Activated CD4-positive, alpha-beta T cell treated with anti-CD3 and anti-CD28 coated beads, Interleukin-2, amount 10 ng/mL, durations not matched to agents 7 days and 5 days (primary cell): ENCODE measurements at places on chromosomes 6 and 20. TPM values are rescaled to one million over a fixed set of nuclear protein-coding genes. Genes with fewer than 3 reads are reported as not detected.

GRCh38 chr6:119479860-119480655 is 130.5 kb upstream of the MAN1A1 start:
- peaks cover 3% of the 10 kb centered on the region for H3K4me1 ChIP-seq
- no peak for DNase-seq
- H3K4me3 ChIP-seq = no peak overlapping the region
- H3K27me3 ChIP-seq = peaks cover 11% of the 10 kb centered on the region
- no peaks in the 10 kb centered on the region for H3K36me3 ChIP-seq
- no peak overlapping the region for H3K27ac ChIP-seq

GRCh38 chr6:125537090-125537489 is 212.3 kb upstream of the HEY2 start:
- no peak overlapping the region for H3K27ac ChIP-seq
- H3K36me3 ChIP-seq = no peaks in the 10 kb centered on the region
- peaks cover 1% of the 10 kb centered on the region for H3K4me1 ChIP-seq
- no peak overlapping the region for H3K4me3 ChIP-seq
- DNase-seq = no peak

DNA sequence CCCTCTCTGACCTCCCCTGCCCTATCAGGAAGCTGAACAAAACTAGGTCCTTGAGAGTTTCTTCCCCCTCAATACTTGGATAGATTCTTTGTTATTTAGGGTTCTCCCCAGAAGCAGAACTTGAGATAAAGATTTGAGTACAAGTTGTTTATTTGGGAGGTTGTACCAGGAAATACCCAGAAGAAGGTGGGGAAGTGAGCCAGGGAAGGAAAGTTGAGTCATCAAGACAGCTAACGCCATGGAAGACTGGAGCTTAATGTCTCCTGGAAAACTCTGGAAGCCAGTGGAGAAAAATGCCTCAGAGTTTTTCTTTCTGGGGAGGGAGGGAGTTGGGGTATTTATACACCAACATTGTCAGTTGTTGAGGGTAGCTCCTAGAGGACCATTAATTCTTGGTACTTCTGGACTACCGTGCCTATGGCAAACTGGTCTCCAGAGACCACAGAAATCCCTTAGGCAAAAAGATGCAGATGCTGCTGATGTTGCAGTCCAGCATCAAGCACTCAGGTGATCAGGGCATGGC is 102.6 kb upstream of the ZFP64 start:
- H3K27me3 ChIP-seq = peaks cover 2% of the 10 kb centered on the region
- no peak for DNase-seq
- peaks cover under 1% of the 10 kb centered on the region for H3K4me1 ChIP-seq
- no peak overlapping the region for H3K4me3 ChIP-seq
- no peak overlapping the region for H3K27ac ChIP-seq
- H3K36me3 ChIP-seq = no peaks in the 10 kb centered on the region

The CDH4 gene
- not detected for total RNA-seq

The SLC4A11 gene
- 0.77 TPM for total RNA-seq

The PRPH2 gene
- not detected for total RNA-seq

GRCh38 chr6:73558624-73559398 is 38.0 kb upstream of the EEF1A1 start:
- peaks cover 6% of the 10 kb centered on the region for H3K4me1 ChIP-seq
- H3K27ac ChIP-seq = no peak overlapping the region
- no peak for DNase-seq
- no peaks in the 10 kb centered on the region for H3K27me3 ChIP-seq
- H3K4me3 ChIP-seq = no peak overlapping the region

The ACTL10 gene
- total RNA-seq = 4.1 TPM

GRCh38 chr20:36314734-36315544 is 8.8 kb downstream of the DLGAP4 start:
- DNase-seq = no peak
- H3K4me1 ChIP-seq = no peaks in the 10 kb centered on the region
- H3K27ac ChIP-seq = no peak overlapping the region
- no peaks in the 10 kb centered on the region for H3K36me3 ChIP-seq
- no peak overlapping the region for H3K4me3 ChIP-seq

The BHLHE23 gene
- total RNA-seq = not detected

DNA sequence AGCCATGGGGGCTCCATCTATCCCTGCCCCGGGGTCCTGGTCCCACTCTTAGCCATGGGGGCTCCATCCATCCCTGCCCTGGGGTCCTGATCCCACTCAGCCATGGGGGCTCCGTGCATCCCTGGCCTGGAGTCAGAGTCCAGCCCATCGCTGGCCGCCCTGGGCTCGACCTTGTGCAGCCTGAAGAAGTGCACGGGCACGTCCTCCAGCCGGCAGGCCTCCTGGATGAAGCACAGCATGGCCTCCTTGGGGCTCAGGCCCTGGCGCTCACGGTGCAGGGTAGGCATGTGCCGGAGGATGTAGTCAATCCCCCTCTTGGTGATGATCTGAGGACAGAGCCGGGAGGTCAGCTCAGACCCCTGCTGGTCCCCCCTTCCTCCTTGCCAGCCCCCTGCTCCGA is 15.6 kb downstream of the FRMD1 start:
- H3K27ac ChIP-seq = no peak overlapping the region
- no peak for DNase-seq
- H3K27me3 ChIP-seq = no peaks in the 10 kb centered on the region
- H3K4me3 ChIP-seq = no peak overlapping the region
- H3K36me3 ChIP-seq = no peaks in the 10 kb centered on the region

The PXDC1 gene
- total RNA-seq = not detected

DNA sequence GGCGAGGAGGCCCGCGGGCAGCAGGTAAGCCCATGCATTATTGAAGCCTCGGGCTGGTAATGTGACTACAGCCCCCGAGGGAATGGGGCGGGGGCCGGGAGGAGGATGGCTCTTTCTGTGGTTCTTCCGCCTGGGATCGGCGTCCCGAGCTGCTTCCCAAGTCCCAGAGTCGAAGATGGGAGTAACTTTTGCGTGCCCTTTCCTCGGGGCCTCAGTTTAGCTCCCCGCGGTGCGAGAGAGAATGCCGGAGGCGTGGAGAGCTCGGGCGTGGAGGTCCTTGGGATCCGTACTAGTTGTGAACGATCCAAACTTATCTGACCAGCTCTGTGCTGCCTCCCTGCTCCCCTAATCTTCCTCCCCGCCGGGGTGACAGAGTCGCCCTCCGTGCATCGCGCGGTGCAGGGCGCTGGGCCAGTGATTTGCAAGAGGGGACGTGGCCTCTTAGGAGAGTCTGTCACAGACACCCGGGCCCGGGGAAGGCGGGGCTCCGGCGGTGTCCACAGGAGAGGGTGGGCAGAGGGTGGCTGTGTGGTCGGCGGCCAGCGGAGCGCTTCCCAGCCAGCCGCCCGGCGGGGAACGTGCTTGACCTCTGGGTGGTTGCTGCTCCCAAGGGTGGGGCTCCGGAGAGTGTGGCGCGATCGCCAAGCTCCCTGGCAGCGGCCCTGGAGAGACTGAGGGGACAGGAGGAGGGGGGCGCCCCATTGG is 815 bp downstream of the UTRN start:
- peak overlapping the region; percentile 64 for H3K27ac ChIP-seq
- peaks cover 22% of the 10 kb centered on the region for H3K4me1 ChIP-seq
- peak; percentile 39 for DNase-seq
- H3K27me3 ChIP-seq = peaks cover 31% of the 10 kb centered on the region
- no peaks in the 10 kb centered on the region for H3K36me3 ChIP-seq

The UNC93A gene
- total RNA-seq = not detected

DNA sequence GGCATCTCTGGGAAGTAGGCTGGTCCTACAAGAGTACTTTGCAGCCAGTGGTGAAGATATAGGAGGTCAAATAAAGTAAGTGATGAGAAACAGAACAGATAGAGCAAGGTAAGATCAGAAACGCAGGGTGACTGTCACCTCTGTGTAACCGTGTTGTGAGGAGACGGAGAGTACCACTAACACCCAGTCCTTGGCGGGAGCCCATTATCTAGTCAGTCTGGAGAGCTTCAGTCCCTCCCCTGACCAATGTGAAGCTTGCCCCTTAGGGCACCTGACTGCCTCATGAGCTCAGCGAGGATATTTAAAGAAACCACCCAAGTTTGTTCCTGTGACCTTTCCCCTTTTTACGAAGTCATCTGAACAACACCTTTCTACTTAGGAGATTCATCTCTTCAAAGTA is 110.0 kb downstream of the SAMD5 start:
- no peaks in the 10 kb centered on the region for H3K36me3 ChIP-seq
- DNase-seq = no peak
- no peak overlapping the region for H3K27ac ChIP-seq
- no peaks in the 10 kb centered on the region for H3K4me1 ChIP-seq
- H3K27me3 ChIP-seq = no peaks in the 10 kb centered on the region

The ARG1 gene
- not detected for total RNA-seq

DNA sequence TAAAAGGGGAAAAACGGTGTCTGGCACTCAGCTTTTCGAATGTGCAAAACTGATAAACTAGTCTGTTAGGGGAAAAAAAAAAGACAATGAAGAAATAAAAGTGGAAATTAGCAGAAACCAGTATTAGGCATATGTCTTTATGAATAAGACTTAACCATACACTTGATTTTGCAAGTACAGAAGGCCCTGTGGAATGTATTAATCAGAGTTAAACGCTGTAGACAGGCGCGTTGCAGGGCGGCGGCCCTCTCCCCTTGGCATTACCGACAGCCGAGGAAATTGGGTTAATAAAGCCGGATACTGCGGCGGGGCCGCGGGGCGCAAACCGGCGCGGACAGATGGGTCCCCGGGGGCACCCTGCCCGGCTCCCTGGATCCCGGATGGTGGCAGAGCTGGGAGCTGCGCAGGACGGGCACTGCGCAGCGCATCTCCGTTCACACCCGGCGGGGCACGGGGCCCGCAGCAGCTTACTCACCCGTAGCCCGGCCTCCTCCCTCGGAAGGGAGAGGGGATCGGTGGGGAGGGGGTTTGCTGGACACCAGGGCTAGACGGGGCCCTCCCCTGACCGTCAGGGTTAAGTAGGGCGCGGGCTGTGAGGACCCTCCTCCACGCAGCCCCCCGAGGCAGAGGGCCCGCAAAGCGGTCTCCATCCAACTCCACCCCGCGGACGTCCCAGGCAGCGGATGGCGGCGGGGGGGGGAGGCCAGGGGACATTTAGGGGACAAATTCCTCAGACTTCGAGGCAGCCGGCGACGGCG is 2.0 kb downstream of the BHLHE23 start:
- peak overlapping the region; percentile 36 for H3K27ac ChIP-seq
- H3K36me3 ChIP-seq = no peaks in the 10 kb centered on the region
- no peak for DNase-seq
- H3K4me3 ChIP-seq = no peak overlapping the region
- H3K4me1 ChIP-seq = peaks cover 15% of the 10 kb centered on the region
- peaks cover 65% of the 10 kb centered on the region for H3K27me3 ChIP-seq

- H3K4me1 ChIP-seq = no peaks in the 10 kb centered on the region
- no peak overlapping the region for H3K27ac ChIP-seq
- H3K4me3 ChIP-seq = no peak overlapping the region
- peaks cover 2% of the 10 kb centered on the region for H3K27me3 ChIP-seq
These were observed 80.5 kb upstream of the IFNGR1 start for GRCh38 chr6:137299681-137300080.

The TCF15 gene
- not detected for total RNA-seq

The ECT2L gene
- total RNA-seq = not detected

DNA sequence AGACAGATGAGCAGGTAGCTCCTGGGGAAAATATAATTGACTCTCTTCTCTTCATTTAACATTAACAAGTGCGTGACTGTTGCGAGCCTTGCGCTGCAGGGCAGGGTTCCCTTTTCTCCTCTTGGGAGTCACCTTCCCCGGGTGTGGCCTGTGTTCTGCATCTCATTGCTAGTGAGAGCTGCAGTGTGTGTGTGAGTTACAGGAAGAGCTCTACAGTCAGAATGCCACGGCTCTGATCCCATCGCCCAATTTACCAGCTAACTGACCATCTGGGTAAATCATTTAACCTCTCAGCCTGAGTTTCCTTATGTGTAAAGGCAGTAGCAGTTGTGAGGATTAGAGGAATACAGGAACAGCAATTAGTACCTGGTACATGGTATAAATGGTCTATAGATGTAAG is 106.8 kb upstream of the NUP153 start:
- H3K4me1 ChIP-seq = no peaks in the 10 kb centered on the region
- no peak overlapping the region for H3K4me3 ChIP-seq
- no peak overlapping the region for H3K27ac ChIP-seq
- H3K27me3 ChIP-seq = peaks cover 15% of the 10 kb centered on the region

DNA sequence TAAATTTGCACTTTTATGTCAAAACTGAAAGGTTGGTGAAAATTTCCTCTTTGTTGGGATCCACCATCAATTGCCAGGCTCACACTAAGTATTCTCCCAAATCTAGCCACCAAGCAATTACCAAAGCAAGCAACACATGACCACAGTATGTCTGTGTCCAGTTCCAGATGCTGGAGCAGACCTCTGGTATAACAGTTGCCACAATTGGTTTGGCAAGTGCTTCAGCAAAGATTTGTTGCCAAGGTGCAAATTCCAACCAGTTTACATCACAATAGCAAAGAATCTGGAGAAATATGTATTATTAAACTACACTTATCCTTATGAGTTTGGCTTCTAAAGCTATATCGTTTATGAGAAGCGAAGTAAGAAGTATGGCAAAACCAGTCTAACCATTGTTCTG is 6.4 kb downstream of the GTF2H5 start:
- no peak overlapping the region for H3K27ac ChIP-seq
- H3K36me3 ChIP-seq = peaks cover 46% of the 10 kb centered on the region
- no peak overlapping the region for H3K4me3 ChIP-seq
- no peak for DNase-seq
- H3K27me3 ChIP-seq = no peaks in the 10 kb centered on the region

- DNase-seq = no peak
- no peak overlapping the region for H3K4me3 ChIP-seq
- H3K27ac ChIP-seq = no peak overlapping the region
- peaks cover 24% of the 10 kb centered on the region for H3K27me3 ChIP-seq
- H3K36me3 ChIP-seq = no peaks in the 10 kb centered on the region
These were observed 9.0 kb upstream of the TREM2 start for GRCh38 chr6:41171908-41172307.

The COL20A1 gene
- not detected for total RNA-seq

DNA sequence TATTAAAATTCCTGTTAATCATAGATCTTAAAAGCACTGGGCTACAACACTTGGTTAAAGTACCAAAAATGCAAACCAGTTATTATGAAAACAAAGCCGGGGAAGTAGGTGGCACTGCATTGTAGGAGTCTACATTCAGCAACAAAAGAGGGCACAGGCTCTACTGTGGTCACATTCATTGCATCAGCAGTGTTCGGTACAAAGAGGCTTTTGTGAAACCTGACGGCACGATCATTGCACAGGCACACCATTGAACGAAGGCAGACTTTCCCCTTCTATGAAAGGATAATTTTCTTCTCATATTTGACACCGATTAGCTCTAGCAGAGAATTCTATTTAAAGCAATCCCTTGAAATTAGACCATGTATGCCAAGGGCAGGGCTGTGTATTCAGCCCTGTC is 44.6 kb upstream of the AGPAT4 start:
- no peak for DNase-seq
- H3K27me3 ChIP-seq = no peaks in the 10 kb centered on the region
- no peak overlapping the region for H3K4me3 ChIP-seq
- H3K36me3 ChIP-seq = no peaks in the 10 kb centered on the region

- H3K27me3 ChIP-seq = no peaks in the 10 kb centered on the region
- no peak overlapping the region for H3K27ac ChIP-seq
- no peak for DNase-seq
- no peak overlapping the region for H3K4me3 ChIP-seq
- H3K4me1 ChIP-seq = peaks cover 20% of the 10 kb centered on the region
These were observed 557.5 kb upstream of the NOX3 start for GRCh38 chr6:156013155-156013554.

The NRSN1 gene
- total RNA-seq = not detected

- no peak overlapping the region for H3K4me3 ChIP-seq
- H3K27me3 ChIP-seq = peaks cover 25% of the 10 kb centered on the region
- no peak overlapping the region for H3K27ac ChIP-seq
- no peak for DNase-seq
These were observed 9.0 kb upstream of the AFDN start for GRCh38 chr6:167817729-167818128.

- no peak overlapping the region for H3K4me3 ChIP-seq
- no peak for DNase-seq
- no peaks in the 10 kb centered on the region for H3K36me3 ChIP-seq
These were observed 46.6 kb downstream of the LAMA4 start for GRCh38 chr6:112207776-112208175.
